ENCODE measurements at places on chromosomes 11 and 22. TPM values are rescaled to one million over a fixed set of nuclear protein-coding genes. Genes with fewer than 3 reads are reported as not detected.

Gene ADORA2A
- 3.3 TPM for total RNA-seq

Gene DNAJC24
- 27.0 TPM for total RNA-seq

Gene MYOD1
- total RNA-seq = not detected

Gene NFRKB
- total RNA-seq = 33.5 TPM

Gene OR52I2
- total RNA-seq = not detected

Gene L3MBTL2
- 23.5 TPM for total RNA-seq

Gene CPT1A
- 122 TPM for total RNA-seq

Gene USP35
- 5.8 TPM for total RNA-seq

Gene CRYAB
- 400 TPM for total RNA-seq

GRCh38 chr11:84390441-84391078 is 1104.4 kb upstream of the CCDC90B start:
- no peak for DNase-seq

GRCh38 chr11:84924154-84924692 is 702.9 kb downstream of the DLG2 start:
- no peak for DNase-seq

GRCh38 chr11:114110952-114111947 is 51.7 kb downstream of the ZBTB16 start:
- DNase-seq = no peak

DNA sequence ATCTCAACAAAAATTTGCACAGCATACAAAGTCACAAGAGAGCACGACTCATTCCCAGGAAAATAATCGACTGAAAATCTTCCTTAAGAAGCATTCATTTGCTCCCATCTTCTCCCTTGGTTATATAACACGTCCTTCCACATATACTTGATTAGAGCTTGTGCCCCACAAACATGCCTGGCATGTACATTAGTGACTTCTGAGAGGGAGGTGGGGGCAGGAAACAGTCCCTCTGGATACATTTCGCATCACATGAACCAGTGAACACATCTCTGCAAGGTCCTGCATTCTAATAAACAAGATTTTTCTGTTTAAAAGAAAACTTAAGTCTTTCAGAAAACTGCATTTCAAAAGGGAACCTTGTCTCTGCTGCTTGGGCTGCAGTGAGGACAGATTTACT is 54.1 kb upstream of the IGLL5 start:
- DNase-seq = no peak

DNA sequence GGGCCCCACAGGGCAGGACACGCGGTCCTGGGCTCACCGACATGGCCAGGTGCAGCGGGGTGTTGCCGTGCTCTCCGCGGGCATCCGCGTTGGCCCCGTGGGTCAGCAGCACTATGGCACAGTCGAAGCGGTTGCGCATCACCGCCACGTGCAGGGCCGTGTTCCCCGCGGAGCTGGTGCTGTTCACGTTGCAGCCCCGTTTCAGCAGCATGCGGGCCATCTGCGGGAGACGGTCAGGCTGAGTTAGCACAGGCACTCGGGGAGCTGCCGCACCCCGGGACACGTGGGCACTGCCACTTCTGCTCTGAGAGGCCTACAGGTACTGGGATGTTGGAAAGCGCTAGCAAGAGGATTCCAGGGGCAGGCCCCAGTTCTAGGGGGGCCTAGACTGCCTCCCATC is 22.3 kb upstream of the BAIAP2L2 start:
- no peak for DNase-seq

DNA sequence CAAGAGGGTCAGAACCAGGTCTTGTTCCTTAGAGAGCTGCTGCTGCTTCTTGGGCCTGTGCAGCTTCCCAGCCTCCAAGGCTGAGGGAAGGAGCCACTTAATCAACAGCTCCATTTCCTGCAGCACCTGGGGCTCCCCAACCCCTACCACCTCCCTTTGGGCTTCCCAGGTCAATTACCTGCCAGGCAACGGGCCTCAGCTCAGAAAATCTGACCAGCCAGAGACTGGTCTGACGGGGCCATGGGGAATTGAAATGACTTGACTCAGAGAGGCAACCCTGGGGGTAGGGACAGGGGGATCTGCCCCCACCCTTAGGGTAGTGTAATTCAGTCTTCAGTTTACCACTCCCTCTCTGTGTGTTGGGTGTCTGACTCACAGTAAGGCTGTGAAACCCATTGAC is 4.7 kb upstream of the MAJIN start:
- no peak for DNase-seq

DNA sequence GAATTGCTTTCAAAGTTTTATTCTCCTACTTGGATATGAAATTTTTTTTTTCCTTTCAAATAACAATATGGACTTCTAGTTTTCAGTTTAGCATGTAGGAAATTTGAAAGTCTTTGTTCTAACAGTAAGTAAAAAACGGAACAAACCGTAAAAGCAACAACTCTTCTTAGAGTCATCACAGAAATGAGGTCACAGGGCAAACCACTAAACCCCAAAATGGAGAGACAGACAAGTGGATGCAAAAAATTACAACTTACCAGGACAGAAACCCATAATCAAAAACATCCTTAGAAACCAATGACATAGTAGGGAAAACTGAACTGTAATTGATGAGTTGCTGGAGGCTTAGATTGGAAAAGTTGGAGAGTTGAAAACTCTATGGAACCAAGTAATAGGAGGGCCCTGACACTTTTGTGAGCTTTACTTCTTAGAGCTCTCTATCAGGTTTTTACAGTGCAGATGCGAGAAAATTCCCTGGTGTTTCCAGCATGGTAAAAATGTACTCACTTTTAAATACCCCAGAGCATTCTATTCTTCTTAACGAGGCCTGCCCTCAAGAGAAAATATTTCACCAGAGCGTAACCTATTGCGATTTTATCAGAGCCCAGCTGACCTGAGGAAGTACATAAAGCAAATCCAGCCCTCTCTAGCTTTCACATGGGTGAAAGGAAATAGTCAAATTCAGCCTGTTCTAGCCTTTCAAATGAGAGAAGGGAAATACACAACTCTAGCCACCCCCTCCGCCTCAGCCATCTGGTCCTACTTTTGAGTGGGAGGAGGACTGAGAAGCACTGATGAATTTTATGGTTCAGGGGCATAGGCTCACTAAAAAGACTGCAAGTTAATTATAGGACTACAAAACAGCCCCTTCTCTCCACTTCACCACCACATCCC is 39.1 kb downstream of the CASP12 start:
- no peak for DNase-seq

- DNase-seq = no peak
These were observed 5.5 kb downstream of the FAM111B start for GRCh38 chr11:59112494-59112893.

- no peak for DNase-seq
These were observed 48.9 kb downstream of the RELT start for GRCh38 chr11:73425108-73425507.

- DNase-seq = no peak
These were observed 145.2 kb downstream of the FCHSD2 start for GRCh38 chr11:72996959-72997358.

- DNase-seq = no peak
These were observed 3.7 kb upstream of the MS4A10 start for GRCh38 chr11:60781286-60781980.

DNA sequence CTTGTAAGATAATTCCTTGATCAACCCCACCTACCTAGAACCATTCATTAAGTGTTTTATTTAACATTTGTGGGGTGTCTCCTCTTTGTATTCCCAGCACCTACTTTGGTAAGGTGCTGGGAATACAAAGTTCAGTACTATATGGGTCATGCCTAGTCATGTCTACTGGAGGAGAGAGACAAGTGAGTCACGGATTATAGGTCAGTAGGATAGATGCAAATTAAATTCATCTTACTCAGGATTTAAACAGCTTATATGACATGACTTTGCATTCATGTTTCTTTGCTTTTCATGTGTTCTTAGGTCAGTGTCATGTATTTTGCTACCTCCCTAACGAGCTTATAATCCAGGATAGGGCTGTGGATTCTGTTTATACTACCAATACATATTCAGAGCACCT is 3.4 kb upstream of the FADS1 start:
- DNase-seq = no peak

- DNase-seq = no peak
These were observed 2.9 kb downstream of the PAK1 start for GRCh38 chr11:77470971-77471370.

DNA sequence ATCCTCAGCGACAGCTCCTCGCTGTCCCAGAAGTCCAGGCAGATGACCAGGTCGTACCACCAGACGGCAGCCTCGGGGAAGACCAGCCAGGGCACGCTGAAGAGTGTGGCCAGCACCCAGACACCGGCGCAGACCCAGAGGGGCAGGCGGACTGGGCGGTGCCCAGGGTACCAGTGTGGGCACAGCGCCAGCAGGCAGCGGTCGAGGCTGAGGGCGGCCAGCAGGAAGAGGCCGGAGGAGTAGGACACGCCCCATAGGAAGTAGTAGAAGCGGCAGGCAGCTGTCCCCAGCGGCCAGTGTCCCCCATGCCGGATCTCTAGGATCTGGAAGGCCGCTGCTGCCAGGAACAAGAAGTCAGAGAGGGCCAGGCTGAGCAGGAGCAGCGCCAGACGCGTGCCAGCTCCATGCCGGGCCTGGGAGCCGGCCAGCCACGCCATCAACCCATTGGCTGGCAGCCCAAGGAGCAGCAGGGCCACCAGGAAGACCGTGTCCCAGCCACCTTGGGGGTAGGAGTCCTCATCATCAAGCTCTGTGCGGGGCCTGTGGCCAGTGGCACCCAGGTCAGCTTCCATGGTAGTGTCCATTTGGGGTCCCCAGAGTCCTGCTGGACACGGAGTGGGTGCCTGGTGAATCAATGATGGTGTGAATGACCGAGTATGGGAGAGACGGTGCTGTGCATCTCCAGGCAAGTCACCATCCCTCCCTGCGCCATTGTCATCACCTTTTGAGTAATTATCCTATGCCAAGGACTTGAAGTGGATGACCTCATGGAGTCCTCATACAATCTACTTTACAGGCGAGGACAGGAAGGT is at the start of gene GPR152:
Gene GPR152, minus strand, starts transcription at position 589 of the 812 bp plus-strand sequence. Its CDS starts 5 bp downstream, at position 584.
- DNase-seq = no peak

DNA sequence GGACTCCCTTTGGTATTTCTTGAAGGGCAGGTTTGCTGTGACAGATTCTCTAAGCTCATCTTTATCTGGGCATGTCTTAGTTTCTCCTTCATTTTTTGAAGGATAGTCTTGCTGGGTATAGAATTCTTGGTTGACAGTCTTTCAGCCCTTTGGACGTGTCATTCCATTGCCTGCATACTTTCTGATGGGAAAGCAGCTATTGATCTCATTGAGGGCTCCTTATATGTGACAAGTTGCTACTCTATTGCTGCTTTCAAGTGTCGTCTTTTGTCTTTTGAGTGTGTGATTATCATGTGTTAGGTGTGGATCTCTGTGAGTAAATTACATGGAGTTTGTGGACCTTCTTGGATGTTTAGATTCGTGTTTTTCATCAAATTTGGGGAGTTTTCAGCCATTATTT is 21.9 kb downstream of the IGHMBP2 start:
- no peak for DNase-seq

DNA sequence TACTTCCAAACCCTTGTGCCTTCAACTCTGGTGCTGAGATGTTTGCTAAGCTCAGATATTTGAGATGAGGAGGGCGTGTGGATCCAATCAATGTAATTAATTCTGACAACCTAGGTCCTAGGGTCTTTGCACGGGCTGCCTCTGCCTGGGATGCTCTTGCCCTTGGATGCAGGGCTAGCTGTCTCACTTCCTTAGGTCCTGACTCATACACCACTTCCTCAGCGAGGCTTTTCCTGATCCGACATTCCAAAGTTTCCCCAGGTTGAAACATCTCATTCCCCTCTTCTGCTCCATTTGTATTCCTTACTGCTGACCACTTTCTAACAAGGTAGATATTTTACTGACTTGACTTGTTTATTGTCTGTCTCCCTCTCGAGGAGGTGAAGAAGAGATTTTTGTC is 43.0 kb upstream of the NTM start:
- DNase-seq = no peak

- no peak for DNase-seq
These were observed 25.6 kb downstream of the ARRB1 start for GRCh38 chr11:75325713-75326438.

GRCh38 chr11:33347490-33348125 is 90.4 kb downstream of the HIPK3 start:
- DNase-seq = no peak

- DNase-seq = no peak
These were observed 26.5 kb upstream of the TMA7B start for GRCh38 chr22:39933741-39934140.

- no peak for DNase-seq
These were observed 22.1 kb downstream of the RPUSD4 start for GRCh38 chr11:126189109-126189929.

GRCh38 chr11:18071098-18071705 is 25.1 kb upstream of the TPH1 start:
- DNase-seq = no peak

DNA sequence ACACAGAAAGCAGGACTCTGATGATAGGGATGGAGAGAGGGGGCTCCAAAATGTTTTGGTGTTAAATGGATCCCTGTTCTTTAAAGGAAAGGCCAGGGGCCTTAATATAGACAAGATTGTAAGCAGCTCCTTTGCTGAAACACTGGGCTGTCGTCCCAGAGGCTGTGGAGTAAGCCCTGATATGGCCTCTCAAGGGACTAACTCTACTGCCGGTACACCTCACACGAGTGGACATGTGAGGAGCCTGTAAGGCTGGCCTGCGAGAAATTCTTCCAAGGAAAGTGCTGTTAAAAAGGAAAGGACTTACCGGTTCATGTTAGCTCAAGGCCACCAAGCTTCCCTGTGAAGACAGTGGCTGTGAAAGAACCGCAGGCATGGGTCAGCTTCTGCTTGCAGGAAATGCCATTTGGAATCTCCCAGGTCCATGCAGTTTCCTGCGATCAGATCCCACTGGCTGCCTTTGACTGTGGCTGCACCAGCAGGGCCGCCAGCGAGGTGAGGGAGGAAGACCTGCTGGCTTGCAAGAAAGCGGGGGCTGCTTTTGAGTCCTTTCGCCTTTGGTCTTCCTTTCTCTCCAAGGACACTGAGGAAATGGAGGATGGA is 106.6 kb downstream of the PRR5L start:
- DNase-seq = no peak

- DNase-seq = no peak
These were observed 362.4 kb downstream of the MIAT start for GRCh38 chr22:27019827-27020226.

GRCh38 chr22:47199979-47200272 is 437.5 kb downstream of the TBC1D22A start:
- peak; percentile 87 for DNase-seq

GRCh38 chr11:14642873-14643696 is 519 bp upstream of the PDE3B start:
- DNase-seq = no peak

DNA sequence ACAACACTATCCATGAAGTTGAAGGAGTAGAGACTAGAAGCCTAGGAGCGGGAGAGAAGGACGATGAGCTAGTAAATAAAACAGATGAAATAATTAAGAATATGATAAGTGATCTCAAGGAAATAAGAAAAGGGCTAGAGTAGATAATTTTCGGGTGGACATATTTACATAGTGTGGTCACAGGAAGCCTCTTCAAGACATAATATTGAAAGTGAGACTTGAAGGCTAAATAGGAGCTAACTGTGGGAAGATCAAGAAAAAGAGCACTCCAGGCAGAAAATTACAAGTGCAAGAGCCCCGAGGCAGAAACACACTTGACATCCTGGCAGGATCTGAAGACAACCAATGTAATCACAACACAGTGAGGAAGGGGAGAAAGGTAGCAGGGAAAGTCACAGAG is 11.9 kb upstream of the PPFIBP2 start:
- no peak for DNase-seq

GRCh38 chr22:35455529-35455928 is 55.6 kb downstream of the MCM5 start:
- no peak for DNase-seq

- DNase-seq = no peak
These were observed 3.7 kb downstream of the MS4A1 start for GRCh38 chr11:60459345-60459744.

GRCh38 chr11:94740083-94741021 is 27.8 kb upstream of the AMOTL1 start:
- peak; percentile 91 for DNase-seq
